ENCODE measurements at places on chromosomes 3 and 15.

- no peak for DNase-seq
Measured at GRCh38 chr15:82570721-82571508, 30.7 kb upstream of the RPS17 start.

DNA sequence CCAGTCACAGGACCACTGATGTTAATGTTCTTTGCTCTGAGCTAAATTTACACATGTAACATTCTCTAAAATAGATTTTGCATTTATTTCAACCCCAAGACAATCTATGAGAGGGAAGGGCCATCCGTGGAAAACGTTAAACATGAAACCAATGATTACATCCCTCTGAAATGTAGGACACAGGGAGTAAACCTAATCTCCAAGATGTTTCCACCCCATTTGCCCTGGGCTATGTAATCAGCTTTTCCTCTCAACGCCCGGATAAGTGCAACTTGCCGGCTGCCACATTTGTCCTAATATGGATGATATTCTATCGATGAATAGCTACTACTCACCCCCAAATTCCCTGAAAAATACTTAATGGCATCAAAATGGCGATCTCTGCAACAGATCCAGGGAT lies 6.4 kb upstream of the FMN1 start:
- no peak for DNase-seq

DNA sequence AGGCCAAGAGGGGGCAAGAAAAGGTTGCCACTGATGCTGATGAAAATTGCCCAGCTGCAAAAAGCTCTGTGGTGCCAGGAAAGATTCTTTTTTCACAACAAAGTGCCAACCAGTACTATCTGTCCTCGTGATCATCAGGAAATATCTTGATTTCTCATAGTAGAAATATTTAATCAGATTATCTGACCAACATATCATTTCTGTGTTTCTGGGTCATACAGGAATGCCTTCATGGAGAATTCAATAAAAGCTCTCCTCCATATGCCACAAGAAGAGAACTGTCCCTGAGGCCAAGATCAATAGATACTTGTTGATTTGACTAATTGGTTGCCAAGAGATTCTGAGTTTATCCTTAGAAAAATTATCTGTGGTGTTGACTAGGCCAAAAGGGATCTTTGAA lies 63.5 kb downstream of the FSIP1 start:
- no peak for DNase-seq

- no peak for DNase-seq
Measured at GRCh38 chr3:173225351-173225750, 84.3 kb upstream of the SPATA16 start.

- no peak for DNase-seq
Measured at GRCh38 chr3:188779281-188779980, 392.3 kb upstream of the TPRG1 start.

GRCh38 chr15:38195191-38195901 lies 57.3 kb upstream of the SPRED1 start:
- DNase-seq: no peak

DNA sequence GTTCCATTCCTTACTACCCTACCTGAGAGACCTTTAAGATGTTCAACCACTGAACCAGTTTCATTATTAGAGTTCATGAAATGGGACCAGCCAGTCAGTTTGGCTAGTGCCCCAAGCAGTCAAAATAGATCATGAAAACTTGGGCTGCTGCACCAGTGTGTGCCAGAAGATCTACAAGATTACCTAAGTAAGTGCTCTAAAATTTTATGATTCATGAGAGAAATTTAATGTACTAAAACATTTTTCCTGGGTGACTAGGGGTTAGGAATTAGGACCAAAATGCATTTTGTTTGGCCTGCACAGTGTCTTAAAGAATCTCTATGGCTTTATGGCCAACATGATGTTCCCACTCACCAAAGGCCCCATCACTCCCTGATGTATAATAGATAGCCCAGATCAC lies 214.7 kb downstream of the ATP8B4 start:
- DNase-seq: no peak

GRCh38 chr15:63476229-63476632 lies 28.2 kb upstream of the USP3 start:
- DNase-seq: no peak

GRCh38 chr3:167798443-167798842 lies 62.9 kb downstream of the SERPINI1 start:
- no peak for DNase-seq

DNA sequence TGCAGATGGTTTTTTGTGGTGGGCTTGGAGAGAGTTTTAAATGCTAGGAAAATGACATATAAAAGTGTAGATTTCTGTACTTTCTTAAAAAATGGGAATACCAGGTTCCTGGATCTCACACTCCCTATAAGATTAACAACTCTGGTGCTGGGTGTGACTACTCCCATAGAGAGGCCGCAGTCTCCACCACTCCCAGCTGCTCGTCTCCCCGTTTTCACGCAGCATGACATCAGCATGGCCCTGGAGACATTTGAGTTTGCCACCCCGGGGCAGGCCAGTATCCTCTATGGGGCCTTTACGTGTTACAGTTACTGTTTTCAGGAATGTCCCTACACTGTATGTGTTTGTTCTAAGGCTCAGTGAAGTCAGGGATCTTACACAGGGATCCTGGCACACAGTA lies 126.7 kb upstream of the ATP2B2 start:
- DNase-seq: no peak

DNA sequence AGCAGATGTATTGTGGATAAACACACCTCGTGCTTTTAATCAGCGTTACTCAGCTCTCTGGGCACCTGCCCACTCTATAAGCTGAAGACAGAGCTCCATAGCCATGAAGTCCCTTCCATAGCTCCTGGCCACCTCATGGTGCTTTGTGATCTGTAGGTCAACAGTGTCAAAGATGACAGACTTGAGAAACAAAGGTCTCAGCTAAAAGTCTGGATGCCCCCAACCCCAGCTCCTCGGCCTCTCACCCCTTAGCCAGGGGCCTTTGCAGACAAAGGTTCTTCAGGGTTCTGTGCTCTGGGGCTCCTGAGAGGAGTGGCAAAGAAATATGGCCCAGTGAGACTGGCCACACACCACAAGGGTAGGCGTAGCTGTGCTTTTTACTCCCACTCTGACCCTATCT lies 168.6 kb downstream of the KLF13 start:
- DNase-seq: no peak

DNA sequence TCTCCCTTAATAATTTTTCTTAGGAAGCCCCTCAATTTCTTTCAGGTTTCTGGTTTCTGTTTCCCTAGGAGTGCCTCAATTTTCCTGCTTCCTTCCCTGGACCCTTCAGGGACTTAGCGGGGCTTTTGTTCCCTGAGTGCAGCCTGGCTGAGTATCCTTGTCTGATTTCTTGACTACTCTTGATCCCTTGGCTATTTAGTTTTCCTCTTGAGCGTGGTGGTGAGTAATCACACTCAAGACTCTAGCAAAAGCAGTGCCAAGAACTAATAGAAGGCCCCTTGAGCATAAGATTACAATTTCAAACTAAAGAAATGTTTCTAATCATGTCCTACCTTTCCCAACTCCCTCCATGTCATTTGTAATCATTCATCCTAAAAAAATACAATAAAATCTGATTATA lies 94.3 kb upstream of the C3orf80 start:
- DNase-seq: no peak

GRCh38 chr3:95797081-95797480 lies 1017.3 kb upstream of the EPHA6 start:
- no peak for DNase-seq

GRCh38 chr3:108185536-108185935 lies 36.7 kb downstream of the IFT57 start:
- DNase-seq: no peak

DNA sequence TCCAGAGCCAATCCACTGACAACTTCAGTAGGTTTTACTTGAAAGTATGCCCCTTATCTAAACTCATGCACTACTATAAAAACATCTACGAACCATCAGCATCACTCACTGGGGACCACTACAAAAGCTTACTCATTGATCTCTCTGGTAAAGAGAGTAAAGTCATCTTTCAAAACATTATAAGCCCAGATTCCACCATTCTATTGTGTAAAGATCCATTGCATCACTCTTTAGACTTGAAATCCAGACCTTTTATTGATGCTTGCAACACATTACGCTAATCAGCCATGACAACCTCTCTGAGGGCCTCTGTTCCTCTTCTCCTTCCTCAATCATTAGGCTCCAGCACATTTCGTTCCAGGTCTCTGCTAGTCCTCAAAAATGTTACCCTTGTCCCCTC lies 248.9 kb upstream of the WNT5A start:
- DNase-seq: no peak

DNA sequence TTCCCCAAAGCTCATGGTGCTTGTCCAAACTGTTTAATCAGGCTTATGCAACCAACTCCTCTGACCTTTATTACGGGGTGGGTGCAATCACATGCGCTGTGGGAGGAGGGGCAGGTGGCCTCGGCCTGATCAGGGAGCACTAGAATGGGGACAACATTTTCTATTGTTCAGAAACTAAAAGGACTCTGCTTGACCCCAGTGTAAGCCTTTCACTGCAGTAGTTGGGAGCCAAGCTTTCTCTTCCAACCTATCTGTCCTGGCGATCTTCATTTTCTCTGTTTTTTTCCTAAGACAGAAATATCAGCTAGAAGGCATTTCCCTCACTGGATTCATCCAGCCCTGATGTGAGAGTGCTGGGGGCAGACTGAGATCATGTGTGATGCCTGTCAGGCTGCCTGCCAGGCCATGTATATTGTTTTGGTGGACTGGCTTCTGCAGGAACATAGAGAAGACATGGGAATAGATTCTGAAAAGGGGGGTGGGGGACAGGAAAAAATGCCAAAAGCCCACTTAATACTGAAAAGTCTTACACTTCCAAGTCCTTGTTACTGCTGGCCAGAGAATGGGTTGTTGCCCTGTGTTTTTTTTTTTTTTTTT lies 627.0 kb upstream of the TBL1XR1 start:
- DNase-seq: no peak

DNA sequence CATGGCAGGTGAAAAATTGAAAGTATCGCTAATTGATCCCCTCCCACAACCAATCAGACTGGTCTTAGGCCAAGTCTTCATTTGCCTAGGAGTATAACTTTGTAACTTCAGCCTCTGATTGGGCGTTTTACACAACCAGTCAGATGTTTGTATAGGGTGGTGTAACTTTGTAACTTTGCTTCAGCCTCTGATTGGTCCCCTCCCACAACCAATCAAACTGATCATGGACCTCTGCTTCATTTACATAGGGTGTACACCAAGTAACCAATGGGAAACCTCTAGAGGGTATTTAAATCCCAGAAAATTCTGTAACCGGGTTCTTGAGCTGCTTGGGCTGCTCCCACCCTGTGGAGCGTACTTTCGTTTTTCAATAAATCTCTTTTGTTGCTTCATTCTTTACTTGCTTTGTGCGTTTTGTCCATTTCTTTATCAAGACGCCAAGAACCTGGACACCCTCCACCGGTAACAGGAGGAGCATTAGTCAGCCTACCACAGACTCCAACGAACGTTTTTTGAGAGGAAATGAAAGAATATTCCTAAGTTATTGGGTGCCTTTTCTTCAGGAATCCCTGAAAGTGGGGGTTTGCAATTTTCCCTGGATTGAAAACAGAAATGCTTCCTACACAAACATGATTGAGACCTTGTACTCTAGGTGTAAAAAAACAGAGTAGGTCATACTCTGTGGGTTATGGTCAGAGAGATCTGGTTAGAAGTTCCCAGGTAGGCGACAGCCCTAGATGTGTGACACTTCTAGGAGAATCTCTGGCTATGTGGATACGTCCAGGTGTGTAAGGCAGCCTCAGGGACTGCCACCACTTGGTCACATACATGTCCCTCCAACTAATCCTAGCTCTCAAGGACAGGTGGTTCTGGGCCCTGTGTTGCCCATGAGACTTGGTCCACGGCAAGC lies 5.5 kb upstream of the SACM1L start:
- peak; percentile 29 for DNase-seq

DNA sequence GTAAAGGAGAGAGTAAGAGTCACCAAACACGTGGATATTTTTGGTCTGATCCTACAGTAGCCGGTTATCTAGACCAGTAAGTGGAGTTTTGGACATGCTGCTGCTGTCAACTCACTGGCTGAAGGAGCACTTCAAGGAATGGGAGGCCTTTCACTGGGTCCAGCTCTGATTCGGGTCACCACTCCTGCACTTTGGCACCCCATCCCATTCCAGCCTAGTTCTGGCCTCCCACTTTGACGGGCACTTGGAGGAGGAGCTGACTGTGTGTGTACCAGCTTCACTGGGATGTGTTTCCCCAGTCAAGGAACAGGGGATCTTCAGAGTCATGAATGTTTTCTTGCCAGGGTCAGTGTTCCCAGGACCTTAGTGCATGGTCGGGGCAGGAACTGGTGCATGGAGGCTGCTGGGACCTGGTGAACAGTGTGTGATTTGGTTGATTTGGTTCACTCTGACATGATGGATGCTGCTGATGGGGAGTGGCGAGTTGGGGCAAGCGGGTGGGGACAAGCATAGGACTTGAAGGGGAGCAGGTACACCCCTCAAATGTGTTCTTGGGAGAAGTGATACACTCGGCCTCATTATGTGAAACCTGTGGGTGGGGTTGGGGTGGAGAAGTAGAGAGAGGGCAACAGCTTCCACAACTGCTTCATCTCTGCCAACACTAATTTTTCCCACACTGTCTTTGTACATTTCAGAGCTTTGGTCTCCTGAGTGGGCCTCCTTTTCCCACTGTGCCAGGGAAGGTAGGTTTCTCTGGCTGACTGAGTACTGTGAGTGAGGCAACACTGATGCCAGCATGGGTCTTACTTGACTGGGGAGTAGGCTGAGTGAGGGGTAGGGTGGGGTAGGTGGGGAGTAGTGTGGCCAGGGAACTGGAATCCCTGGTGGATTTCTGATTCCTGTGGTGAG lies 64.0 kb downstream of the RGMA start:
- no peak for DNase-seq

DNA sequence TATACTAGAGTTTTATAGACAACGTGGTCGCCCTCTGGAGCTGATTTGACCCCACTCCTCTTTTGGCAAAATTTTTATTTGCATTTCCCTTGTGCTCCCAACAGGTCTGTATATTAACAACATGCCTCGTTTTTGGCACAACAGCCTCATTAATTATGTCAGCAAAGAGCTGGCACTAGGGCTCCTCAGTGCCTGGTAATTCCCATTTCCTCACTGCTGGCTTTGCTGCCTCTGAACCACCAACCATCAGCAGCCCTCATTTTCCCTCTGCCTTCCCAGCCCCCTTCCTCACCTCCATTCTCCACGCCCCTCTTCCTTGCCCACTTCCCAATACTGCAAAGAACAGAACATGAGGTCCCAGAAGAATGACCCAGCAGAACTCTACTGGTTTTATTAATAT lies 204.8 kb downstream of the ABHD5 start:
- DNase-seq: no peak

- DNase-seq: no peak
Measured at GRCh38 chr15:51939216-51939615, 32.4 kb downstream of the LEO1 start.

DNA sequence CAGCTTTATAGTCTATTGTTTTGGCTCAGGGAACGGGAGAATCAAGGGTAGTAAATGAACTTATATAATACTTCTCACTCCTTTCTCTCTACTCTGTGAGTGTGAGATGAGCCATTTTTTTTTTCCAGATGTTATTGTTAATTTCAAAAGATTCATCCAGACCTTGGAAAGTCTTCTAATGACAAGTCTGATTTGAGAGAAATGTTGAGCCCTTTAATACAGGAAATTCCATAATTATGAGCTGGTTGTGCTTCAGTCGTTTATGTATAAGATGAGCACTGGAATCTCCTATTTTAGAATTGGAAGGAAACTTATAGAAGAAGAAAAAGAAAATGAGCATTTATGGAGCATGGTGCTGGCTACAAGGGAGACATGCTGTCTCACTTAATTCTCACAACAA lies 92.0 kb downstream of the FBN1 start:
- no peak for DNase-seq

- no peak for DNase-seq
Measured at GRCh38 chr3:48655606-48656005, 7.1 kb downstream of the CELSR3 start.

- DNase-seq: no peak
Measured at GRCh38 chr3:127670761-127671522, 1.8 kb upstream of the ABTB1 start.

All from erythroblast (primary cell).